ENCODE measurements at places on chromosomes 7 and 10. TPM values are rescaled to one million over a fixed set of nuclear protein-coding genes. Genes with fewer than 3 reads are reported as not detected.
A peak's percentile ranks its signal among the peaks of the same experiment; 100 is the strongest.

- peak; percentile 67 for DNase-seq
These were observed 76.8 kb downstream of the TPST1 start for GRCh38 chr7:66281678-66282590.

Gene COL13A1
- 8.0 TPM for total RNA-seq

DNA sequence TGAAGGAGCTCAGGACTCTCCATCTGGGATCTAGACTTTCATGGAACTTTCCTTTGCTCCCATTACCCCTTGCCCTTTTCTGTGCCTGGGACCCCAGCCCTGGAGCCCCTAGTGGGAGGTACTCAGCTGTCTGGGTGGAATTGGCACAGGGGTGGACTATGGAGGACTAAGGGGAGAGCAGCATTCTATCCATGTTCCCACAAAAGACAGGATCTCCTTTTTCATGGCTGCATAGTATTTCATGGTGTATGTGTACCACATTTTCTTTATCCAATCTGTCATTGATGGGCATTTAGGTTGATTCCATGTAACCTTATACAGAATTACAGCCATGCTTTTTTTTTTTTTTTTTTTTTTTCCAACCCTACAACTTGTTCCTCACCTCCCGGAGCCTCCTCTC, 89.1 kb downstream of the GALNT17 start:
- no peak for DNase-seq

Gene MBL2
- not detected for total RNA-seq

DNA sequence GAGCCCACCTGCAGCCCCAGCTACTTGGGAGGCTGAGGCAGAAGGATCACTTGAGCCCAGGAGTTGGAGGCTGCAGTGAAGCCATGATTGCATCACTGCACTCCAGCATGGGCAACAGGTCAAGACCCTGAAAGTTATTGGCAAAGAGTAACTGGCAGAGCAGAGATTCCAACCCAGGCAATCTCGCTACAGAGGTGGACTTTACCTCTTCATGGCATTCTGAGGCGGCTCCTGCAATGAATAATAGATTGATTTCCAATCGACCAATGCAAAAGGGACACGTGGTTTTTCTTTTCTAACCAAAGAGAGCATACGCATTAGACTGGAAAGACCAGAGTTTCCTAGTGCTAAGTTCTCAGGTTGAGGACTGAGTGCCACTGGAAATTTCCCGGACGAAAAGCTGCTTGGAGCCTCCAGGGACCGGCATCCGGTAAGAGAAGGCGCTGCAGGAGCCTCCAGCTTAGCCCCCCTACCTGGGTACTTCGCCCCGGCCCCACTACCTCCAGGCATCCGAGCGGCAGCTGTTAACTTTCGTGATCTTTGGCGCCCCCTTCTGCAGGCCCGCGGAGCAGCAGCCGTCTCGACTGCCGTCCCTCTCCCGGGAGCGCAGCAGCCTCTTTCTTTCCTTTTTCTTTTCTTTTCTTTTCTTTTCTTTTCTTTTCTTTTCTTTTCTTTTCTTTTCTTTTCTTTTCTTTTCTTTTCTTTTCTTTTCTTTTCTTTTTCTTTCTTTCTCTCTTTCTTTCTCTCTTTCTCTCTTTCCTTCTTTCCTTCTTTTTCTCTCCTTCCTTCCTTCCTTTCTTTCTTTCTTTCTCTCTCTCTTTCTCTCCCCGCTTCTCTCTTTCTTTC, 4.1 kb downstream of the MBLAC1 start:
- DNase-seq = peak; percentile 84

Gene TLX1
- total RNA-seq = not detected

- no peak for DNase-seq
These were observed 74.6 kb downstream of the PAXIP1 start for GRCh38 chr7:154928136-154929005.

DNA sequence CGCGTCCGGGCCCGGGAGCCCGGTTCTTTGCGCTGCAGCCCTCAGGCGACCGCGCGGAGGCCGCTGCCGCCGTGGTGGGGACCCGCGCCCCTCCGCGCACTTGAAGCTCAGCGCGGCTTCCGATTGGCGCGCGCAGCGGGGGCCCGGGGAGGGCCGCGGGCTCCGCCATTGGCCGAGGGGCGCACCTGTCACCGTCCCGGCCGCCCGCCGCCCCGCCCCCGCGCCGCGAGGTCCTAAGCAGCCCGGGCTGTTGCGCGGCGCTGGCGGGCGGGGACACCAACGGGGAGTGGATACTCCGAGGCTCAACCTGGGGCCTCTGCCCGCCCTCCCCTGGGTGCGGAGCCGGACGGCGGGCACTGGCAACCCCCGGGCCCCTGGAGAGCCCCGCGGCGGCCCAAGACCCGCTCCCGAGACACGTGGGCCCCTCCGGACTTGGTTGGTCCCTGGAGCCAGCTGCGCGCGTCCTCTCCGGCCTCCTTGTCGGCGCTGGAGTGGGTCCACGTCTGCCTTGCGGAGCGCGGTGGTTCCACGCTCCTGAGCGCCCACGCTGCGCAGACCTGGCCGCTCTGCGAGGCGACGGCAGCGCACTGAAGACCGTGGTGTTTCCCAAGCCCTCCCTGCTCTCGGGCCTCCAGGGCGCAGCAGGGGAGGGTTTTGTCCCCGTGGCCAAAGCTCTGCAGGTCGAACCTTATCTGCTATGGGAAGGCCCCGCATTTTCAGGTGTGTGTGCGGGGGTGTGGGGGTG, at the start of gene MNX1:
MNX1 (minus strand) TSS at position 76 of the 745 bp plus-strand sequence. CDS start 313 bp downstream, outside the sequence.
- DNase-seq = no peak

DNA sequence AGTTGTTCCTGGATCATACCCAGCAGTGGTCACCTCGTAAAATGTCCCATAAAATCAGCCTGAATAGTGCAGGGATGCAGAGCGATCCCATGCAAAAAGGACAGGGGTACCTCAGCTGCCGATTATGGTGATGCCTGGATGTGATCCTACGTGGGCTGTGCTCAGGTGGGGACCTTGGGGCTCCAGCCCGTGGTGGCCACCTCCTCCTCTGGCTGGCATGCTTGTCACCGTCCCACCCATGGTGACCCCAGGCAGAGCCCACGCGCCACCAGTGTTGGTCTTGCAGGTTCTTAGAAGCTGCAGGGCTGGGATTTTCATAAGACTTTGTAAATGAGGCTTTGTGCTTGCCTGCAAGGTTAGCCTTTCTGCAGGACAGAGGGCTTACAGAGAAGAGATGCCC, 97.2 kb downstream of the GLRX3 start:
- DNase-seq = peak; percentile 9

DNA sequence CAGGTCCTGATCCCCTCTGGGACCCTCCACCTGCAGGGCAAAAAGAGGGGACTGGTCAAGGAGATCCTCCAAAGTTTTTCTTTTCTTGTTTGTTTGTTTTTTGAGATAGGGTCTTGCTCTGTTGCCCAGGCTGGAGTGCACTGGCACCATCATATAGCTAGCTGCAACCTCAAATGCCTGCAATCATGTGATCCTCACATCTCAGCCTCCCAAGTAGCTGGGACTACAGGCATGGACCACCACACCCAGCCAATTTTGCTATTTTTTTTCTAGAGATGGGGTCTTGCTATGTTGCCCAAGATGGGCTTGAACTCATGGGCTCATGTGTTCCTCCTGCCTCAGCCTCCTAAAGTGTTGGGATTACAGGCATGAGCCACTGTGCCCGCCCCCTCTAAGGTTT, 41.0 kb downstream of the EPHB4 start:
- no peak for DNase-seq

DNA sequence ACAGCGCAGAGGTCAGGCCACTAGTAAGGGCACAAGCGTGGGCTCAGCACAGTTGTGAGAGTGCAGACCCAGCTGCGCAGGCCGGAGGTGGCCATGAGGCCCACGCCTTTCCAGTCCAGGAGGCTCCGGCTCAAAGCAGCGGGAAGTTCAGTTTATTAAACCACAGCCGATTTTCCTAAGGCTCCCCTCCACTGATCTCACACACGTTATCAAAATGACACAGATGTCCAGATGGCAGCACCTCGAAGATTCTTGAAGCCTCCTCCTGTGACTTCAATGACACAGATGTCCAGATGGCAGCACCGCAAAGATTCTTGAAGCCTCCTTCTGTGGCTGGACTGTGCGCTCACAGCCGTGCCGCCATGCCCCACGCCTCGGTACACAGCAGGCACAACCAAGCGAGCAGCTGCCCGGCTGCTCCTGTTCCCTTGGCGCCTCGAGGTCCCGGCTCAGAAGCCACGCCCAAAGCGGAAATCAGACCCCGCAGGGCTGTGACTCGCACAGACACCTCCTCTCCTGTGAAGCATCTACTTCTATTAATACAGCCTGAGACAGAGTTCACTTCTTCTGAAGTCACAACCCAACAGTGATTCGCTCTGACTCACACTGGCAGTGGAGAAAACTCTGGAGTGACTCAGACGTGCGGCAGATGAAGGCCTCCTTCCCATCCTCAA, 122.7 kb downstream of the MAD1L1 start:
- DNase-seq = no peak

- no peak for DNase-seq
These were observed 52.4 kb downstream of the MAPK8 start for GRCh38 chr10:48358838-48359237.

DNA sequence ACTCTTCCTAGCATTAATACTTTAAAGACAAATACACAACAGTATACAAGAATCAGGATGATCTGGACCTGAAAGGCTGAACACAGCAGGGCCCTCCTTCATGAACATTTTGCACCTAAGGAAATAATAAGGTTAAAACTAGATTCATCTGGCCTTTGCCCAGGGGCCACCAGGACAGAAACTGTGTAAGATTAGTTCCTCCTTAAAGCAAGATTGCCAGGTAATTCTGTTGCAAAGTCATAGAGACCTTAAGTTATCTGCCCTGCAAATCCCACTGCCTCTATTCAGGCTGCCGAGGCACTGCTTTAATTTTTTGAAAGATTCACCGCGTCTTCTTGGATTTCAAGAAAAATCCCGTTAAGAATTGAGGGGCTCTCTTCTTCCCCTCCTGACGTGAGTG, 1.6 kb upstream of the KIAA1217 start:
- no peak for DNase-seq

Gene SLC13A1
- total RNA-seq = not detected

Gene AOAH
- total RNA-seq = 0.75 TPM

DNA sequence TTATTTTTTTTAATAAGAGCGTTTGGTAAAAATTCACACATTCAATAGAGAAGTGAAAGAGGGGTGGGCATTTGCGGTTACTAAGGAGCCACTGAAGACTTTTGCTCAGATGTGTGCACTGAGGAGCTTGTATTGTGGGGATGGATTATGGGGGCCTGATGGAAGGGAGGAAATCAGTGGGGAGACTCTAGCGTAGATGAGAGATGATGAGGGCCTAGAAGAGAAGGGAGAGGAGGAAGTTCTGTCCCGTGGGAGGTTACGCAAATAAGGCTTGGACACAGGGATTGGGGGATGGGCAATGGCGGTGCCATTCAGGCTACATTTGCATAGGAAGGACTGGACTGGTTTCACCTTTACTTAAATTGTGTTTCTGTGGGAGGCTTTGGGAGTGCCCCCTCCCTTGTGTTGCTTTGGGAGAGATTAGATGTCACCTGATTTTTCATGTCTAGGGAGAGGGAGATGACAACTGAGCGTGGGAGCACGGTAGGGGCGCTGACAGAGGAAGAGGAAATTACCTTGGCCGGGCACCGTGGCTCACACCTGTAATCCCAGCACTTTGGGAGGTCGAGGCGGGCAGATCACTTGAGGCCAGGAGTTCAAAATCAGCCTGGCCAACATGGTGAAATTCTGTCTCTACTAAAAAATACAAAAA, 2.2 kb upstream of the HIP1 start:
- no peak for DNase-seq

DNA sequence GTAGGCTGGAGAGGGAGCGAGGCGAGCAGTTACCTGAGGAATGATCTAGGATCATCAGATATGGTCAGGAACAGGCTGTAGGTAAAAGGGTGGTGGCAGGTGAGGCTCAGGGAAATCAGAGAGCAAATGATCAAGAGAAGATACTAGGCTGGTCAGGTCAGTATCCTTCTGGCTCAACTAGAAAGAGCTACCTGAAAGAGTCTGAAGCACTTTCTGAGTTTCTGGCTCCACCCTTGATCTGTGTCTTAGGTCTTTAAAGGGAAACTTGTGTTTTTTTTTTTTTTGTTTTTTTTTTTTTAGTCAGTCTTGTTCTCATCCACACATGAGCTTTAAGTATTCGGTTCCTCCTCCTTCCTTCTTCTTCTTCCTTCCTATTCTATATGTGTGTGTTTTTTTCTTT, 10.5 kb downstream of the ADAM22 start:
- DNase-seq = no peak

GRCh38 chr10:110701617-110701971, 57.5 kb downstream of the RBM20 start:
- DNase-seq = no peak

DNA sequence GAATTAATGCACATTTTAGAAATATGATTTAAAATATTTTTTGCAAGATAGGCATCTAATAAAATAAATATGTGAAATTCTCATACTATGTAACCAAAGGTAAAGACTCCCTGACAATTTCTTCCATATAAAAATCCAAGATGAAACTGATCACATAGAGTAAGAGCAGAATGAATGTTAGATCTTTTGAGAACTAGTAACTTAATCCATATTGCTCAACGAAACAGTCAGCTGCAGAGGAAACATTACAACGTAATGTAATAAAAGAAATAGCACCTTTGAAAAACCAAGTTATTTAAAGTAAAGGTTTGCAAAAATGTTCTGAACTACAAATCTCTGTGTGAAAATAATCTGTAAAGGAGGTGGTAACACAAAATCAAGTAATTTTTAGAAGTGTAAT, 28.8 kb downstream of the HACD1 start:
- no peak for DNase-seq
